ENCODE measurements at places on chromosomes 7 and 10.

DNA sequence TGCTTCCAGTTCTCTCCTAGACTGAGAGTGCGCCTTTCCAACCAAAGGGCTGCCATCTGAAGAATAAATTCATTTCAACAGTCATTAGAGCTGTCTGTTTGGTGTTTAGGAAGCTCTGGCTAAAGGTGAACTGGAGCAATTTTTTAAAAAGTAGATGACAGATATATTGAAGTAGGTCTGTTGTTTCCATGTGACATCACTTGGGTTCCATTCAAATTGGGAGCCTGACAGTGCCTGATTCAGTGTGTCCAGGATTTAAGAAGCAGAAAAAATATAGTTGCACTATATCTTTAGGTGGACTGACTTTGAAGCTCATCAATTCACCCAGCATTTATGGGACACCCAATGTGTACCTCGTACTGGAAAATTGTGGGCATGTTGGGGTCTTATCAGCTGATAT, 367.7 kb downstream of the BBS9 start:
- no peak for DNase-seq

DNA sequence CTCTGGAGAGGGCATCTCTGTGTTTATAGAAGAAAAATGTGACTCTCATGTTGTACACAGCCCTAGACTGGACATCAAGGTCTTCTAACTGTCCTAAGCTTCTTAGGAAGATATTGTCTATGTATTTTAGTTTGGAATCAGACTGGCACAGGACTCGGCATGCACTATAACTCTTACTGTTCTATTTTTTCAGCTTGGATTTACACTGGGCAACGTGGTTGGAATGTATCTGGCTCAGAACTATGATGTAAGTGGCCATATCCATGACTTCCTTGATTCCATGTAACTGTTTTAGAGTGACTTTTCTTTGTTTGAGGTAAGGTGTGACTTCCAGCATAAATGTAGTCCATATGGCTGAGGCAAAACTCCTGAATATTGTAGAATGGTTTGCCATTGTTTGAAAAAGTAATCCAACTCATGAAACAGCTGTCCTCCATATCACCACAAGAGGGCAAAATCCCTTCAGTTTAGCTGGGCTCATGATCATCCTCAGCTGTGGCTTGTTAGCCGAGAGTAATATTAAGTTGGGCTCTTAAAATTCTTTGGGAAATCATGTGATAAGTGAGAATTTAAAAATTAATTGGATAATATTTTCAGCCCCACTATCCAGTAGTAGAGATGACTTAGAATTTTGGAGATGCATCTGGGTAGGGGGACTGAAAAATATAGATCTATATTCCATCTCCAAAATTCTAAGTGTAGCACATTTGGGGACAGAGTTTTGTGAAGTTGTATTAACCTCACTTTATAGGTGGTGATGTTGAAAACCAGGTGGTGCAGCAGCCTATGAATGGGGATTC, 10.4 kb downstream of the STMP1 start:
- no peak for DNase-seq

GRCh38 chr10:110923856-110924493, 4.6 kb downstream of the SHOC2 start:
- DNase-seq, result no peak

DNA sequence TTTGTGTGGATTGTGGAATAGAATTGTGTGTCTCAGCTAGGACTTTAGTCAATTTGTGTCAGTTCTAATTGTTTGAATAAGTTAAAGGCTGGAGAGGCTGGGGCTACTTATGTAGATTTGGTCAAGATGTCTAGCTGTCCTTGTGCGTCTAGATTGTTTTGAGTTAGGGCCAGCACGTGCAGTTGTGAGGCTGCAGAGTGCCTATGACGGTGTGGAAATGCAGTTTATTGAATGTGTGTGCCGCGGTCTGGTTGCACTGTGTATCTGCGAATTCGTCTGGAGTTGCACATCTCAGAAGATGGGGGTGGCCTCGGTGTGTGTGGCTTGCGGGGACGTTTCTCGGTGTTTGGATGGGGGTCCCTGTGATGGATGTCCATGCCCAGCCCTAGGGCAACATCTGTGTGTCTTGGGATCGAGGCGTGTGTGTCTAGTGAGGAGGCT, 10.2 kb downstream of the EMX2 start:
- no peak for DNase-seq

- DNase-seq, result no peak
Measured at GRCh38 chr10:130895161-130895560, 416.4 kb downstream of the TCERG1L start.

GRCh38 chr10:55141892-55142291, 340.9 kb upstream of the PCDH15 start:
- DNase-seq, result no peak

- no peak for DNase-seq
Measured at GRCh38 chr7:134946260-134946659, 40.0 kb upstream of the AGBL3 start.

DNA sequence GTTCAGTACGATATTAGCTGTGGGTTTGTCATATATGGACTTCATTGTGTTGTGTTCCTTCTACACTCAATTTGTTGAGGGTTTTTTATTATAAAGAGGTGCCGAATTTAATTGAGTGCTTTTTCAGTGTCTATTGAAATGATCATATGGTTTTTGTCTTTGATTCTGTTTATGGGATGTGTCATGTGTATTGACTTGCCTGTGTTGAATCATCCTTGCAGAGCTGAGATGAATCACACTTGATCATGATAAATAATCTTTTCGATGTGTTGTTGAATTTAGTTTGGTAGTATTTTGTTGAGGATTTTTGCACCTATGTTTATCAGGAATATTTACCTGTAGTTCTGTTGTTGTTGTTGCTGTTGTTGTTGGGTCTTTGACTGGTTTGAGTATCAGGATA, 39.8 kb downstream of the ATOH7 start:
- no peak for DNase-seq

GRCh38 chr10:95414016-95414830, 123.4 kb upstream of the PDLIM1 start:
- DNase-seq, result no peak

GRCh38 chr7:34762764-34763163, 104.7 kb downstream of the NPSR1 start:
- no peak for DNase-seq

DNA sequence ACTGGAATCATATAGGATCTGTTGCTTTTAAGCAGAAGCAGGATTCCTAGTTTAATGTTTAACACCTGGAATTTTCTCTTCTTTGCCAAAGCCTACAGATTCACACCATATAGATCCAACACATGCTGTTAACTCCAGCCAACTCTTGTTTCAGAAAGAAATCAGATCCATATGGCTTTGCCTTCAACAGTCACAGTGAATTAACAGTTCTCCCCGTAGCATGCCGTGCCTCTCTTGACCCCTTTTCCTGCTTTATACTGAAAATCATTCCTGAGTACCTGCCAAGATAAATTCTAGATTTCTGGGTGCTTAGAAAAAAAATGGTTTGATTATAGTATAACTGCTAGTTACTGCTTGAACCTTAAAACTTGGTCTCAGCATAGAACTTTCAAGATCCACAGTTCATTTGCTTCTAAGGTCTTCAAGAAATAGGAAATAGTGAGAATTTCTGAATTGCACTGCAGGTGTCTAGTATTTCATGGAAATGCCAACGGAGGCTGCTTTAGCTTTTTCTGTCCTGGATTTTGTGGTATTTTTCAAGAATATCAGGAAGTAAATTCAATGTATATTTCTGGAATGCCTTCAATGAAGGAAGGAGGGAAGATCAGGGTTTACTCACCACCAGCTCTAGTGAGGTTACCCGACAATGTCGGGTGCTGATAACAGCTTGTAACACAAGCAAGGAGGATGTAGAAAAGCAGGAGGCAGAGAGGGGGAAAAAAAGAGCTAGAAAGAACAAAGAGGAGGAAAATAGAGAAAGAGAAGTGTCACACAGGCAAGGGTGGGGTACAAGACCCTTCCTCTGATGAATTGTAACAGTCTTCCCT, 6.6 kb downstream of the AASS start:
- no peak for DNase-seq

GRCh38 chr10:78407009-78407711, 373.5 kb downstream of the RPS24 start:
- no peak for DNase-seq

DNA sequence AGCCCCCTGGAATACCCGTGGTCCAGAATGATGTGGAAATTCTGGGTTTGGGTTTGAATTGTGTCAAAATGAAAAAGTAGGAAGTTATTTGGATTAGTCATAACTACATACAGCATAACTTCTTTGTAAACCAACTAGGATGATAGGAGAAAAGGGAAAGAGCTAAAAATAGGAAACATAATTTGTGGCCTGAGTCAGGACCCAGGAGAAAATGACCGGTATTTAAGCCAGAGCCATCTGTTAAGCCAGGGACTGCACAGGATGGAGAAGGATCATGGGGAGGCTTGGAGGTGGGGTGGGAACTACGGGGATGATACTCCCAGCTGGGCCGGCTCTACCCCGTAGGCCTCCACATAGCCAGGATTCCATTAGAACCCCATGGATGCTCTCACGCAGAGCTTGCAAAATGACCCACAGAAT, 98.6 kb downstream of the MYOF start:
- DNase-seq, result no peak

GRCh38 chr10:30553626-30554439, 75.7 kb downstream of the LYZL2 start:
- DNase-seq, result no peak

DNA sequence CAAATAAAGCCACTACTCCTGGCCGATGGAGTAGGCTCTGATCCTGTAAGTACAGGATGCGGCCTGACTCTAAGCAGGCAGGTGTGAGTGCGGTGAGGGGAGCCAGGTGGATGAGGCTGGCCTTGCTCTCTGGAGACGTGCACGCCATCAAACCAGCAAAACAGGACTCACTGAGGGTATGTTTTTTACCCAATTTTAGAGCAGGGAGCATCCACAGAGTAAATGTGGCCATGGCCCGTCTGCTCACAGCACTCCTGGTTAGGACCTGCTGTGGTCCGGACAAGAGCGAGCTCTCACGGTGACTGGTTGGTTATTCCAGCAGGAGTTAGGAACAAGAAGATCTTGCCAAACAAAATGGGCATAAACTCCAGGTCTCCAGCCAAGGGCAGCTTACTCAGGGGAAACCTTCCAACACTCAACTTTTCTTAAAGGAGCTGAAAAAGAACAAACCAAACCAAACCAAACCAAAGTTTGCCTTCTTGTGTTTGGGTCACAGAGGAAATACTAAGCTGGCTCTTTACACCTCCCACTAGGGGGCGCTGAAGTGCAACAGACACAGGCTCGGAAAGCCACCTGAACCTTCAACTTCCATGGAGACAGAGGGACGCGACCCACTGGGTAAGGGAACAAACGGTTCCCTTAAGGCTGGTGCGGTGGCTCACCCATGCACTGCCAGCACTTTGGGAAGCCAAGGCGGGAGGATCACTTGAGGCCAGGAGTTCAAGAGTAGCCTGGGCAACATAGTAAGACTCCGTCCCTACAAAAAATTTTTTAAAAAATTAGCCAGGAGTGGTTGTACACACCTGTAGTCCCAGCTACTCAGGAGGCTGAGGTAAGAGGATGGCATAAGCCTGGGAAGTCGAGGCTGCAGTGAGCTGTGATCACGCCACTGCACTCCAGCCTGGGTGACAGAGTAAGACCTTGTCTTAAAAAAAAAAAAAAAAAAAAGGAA, 122.4 kb downstream of the CLEC2L start:
- no peak for DNase-seq

GRCh38 chr7:90842430-90842788, 246.3 kb downstream of the CDK14 start:
- DNase-seq, result no peak

DNA sequence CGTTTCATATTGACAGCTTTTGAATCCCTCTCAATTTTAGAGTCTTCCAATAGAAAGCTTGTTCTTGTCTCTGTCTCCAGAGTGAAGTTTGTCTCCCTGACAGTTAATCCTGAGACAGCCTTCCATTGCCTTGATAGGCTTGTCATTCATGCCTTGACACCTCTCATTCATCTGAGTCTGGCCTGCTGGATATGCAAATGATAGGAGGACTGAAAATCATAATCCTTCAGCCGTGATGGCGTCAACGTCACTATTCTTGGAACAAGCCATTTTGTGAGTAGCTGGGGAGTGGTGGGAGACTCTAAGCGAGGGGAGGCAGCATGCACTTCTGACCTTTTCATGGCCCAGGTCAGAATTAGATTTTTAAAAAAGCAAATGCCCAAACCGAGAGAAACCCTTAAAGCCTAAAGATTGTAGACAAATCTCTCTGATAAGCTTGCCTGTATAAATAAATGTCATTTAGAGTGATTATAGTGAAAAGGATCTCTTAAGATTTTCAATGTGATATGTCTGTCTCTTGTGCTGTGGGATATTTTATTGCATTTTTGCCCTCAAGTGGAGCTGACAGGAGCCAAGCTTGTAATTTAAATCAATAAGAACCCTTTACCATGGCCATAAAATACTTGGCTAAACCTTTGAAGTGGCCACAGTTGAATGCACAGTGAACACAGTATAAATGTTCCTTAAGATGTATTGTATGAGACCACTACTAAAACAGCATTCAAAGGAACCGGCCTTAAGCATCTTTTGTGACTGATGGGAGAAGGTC, 148.8 kb downstream of the SNX10 start:
- DNase-seq, result no peak

DNA sequence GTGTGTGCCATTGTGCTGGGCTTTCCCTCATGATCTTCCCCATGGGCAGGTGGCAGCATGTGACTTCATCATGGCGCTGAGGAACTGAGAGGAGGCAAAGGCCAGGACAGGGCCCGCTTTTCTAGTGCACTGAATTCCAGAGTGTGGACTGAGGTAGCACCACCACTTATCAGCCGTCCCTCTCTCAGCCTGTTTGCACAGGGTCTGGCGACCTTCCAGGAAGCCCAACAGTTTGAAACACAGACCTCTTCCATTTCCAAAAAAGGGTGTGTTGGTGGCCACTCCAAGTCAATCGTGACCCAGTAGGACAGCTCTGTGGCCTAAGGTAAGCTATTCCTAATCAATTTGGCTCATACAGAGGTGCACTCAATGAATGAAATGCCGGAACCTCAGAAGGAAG, 4.4 kb downstream of the DNAJC30 start:
- DNase-seq, result no peak

DNA sequence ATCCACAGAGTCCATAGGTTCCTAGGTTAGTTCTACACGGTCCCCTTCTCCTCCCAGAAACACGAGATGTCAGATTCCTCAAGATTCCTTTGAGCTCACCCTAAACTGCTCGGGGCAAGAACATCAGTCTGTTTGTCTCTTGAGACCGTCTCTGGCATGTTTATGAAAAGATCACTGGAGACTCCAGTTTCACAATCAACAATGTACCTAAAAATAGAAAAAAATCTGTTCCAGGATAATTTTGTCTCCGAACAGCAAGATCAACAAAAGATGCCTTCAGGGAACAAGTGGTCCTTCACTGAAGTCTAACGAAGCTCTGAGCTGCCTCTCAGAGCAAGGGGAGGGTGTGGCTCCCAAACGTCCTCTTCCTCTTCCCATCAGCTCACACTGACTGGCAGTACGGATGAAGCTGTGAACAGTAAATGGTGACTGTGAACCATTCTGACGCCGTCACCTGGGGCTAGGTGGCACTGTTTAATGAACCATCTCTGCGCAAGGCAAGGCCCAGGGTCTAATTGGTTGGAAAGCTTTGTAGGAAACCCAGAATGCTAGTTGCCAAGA, 156.2 kb upstream of the LYZL1 start:
- no peak for DNase-seq

DNA sequence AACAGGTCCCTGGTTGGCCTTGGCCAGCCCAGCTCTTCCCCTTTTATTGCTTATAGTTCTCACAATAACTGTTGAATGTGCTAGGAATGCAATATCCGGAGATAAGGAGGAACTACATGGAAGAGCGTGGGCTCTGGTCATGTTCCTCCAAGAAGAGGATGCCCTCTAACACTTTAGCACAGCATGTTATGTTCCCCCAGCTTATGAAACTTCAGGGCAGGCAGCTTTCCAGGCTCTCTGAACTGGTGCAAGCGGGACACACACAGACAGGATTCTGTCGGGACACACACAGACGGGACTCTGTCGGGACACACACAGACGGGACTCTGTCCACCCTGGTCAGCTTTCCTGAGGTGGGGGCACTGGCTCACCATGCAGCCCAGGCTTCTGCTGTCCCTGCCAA, 141.6 kb downstream of the PKD1L1 start:
- no peak for DNase-seq
